ENCODE measurements at places on chromosomes 16 and 17.

- no peak for DNase-seq
Observed at GRCh38 chr16:83393196-83393981, 414.4 kb upstream of the HSBP1 start.

GRCh38 chr17:72359811-72360210, 239.0 kb downstream of the SOX9 start:
- DNase-seq, result no peak

- DNase-seq, result no peak
Observed at GRCh38 chr17:35252651-35253050, 9.8 kb downstream of the SLFN5 start.

DNA sequence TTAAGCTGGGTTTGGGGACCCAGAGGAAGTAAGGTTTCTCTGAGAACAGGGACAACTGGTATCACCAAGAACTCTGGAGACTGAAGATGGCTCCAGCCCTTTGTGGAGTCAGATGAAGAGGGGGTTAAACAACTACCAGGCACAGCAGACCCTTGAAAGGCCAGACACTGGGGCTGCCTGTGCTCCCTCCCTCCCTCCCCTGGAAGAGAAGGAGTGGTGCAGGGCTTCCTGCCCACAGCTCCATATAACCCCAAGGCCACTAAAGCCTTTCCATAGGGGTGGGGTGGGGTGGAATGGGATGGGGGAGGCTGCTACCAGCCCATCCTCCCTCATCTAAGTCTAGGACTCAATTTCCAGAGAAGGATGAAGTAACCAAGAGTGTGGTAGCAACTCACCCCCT, 66.7 kb downstream of the CCDC182 start:
- no peak for DNase-seq

DNA sequence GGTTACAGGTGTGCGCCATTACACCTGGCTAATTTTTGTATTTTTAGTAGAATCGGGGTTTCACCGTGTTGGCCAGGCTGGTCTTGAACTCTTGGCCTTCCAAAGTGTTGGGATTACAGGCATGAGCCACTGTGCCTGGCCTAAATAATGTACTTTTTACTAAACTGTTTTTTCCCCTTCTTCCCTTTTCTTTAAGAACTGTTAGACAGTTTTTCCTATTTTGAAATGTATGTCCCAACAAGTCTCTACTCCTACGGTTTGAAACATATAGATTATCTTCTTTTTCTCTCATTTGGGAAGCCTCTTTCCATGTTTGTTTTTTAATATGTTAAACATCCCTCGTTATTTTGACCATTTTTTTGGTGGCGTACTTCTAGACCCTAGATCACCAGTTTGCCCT, 9.6 kb downstream of the UTP18 start:
- no peak for DNase-seq

DNA sequence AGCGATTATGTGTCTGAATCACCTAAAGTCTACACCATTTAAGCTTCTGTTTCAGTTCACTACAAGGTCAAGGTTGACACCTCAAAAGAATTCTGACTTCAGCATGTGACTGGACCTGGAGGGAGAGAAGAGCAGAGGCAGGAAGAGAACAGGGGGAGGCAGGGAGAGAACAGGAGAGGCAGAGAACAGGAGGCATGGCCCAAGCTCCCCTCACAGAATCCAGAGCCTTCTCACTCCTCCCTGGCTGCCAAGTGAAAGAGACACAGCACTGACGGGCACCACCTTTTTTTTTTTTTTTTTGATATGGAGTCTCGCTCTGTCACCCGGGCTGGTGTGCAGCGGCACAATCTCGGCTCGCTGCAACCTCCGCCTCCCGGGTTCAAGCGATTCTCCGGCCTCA, 11.4 kb downstream of the GGA2 start:
- DNase-seq, result no peak

GRCh38 chr16:19419698-19420075, 2.0 kb downstream of the TMC5 start:
- no peak for DNase-seq

GRCh38 chr17:7740481-7741001, 23.0 kb downstream of the DNAH2 start:
- DNase-seq, result no peak

DNA sequence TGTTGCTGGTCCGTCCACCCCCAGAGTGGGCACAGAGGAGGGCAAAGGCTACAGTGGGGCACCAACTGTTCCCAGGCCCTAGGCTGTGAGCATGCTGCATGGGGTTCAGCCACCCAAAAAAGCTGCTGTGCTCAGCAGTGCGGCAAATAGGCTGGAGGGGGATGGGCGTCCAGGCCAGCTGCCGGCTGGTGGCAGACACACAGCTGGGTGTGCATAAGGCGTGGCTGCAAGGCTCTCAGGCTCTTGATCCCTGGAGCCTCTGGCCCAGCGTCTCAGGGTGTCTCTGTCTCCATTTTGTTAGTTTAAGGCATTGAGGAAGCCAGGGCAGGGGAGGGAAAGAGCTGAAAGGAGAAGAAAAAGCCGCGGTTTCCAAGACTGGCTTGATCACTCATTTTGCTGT, 8.8 kb downstream of the RPL19 start:
- DNase-seq, result no peak

DNA sequence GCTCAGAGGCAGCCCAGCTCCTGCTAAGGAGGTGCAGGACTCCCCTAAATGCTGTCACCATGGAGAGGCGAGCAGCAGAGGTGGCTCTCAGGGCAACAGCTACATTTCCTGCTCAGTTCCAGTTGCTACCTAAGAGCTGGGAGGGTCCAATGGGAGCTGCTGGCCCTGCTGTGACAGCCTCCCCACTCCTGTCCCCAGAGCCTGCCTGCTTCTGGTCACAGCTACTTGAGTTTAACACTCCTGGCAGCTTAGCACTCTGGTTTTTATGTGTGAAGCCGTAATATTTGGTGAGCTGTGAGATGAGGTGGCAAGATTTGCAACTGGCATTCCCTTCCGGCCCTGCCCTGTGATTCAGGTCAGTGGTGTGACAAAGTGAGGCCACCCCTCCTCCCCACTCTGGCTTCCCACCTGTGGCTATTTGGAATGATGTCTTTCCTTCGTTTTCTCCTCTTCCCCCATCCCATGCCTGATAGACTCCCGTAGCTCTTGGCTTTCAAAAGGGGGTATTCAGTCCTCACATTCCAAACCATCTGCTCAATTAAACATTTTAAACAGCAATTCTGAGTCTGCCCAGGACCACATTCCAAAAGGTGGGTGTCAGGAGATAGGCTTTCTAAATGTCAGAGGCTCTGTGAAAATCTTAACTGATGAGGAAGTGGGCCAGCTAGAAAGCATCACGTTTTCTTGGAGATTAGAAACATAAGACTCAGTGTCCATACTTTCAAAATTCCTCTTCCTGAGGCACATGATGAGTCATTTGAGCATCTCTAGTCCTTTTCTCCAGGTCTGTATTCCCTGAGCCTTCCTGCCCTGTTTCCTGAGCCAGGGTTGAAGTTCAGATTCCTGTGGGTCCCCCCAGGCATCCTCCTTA, 42.6 kb upstream of the SKAP1 start:
- DNase-seq, result no peak

- DNase-seq, result no peak
Observed at GRCh38 chr17:41363881-41364280, 5.7 kb downstream of the KRT33B start.

- no peak for DNase-seq
Observed at GRCh38 chr16:576197-576822, 6.5 kb downstream of the PIGQ start.

GRCh38 chr17:75270218-75270965, 639 bp downstream of the MIF4GD start:
- DNase-seq, result peak; percentile 61

GRCh38 chr17:77862890-77863813, 95.4 kb upstream of the TNRC6C start:
- DNase-seq, result no peak

- DNase-seq, result no peak
Observed at GRCh38 chr16:85332175-85332574, 219.9 kb upstream of the CIBAR2 start.

DNA sequence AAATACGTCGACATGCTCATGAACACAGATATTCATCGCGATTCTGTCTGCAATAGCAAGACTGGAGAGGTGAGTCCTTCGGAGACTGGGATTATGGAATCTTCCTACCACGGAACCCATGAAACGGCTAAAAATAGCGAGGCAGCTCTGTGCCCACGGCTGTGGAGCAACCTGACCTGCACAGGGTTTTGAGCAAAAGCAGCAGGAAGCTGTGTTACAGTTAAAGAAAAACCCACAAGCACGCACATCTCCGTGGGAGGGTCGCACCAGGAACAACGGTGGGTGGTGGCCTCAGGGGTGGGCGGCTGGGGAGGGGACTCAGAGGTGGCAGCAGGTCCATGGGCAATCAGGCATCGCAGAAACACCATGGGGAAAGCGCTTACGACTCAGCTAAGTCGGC, 24.8 kb downstream of the SLC38A10 start:
- no peak for DNase-seq

DNA sequence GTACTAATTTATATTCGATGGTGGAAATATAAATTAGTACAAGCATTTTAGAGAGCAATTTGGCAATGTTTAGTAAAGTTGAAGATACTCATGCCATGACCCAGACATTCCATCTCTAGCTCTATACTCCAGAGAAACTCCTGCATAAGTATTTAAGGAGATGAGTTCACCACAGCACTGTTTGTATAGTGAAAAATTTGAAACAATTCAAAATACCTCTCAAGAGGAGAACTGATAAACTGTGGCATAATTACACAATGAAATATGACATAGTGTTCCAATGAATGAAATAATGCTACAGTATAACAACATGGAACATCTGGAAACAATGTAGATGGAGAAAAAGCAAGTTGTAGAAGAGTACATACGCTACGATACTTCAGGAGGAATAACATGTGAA, 48.6 kb upstream of the IRX3 start:
- no peak for DNase-seq

- peak; percentile 92 for DNase-seq
Observed at GRCh38 chr16:68237243-68238028, 1.5 kb upstream of the ESRP2 start.

GRCh38 chr17:59186850-59187249, 23.0 kb upstream of the SMG8 start:
- DNase-seq, result no peak

DNA sequence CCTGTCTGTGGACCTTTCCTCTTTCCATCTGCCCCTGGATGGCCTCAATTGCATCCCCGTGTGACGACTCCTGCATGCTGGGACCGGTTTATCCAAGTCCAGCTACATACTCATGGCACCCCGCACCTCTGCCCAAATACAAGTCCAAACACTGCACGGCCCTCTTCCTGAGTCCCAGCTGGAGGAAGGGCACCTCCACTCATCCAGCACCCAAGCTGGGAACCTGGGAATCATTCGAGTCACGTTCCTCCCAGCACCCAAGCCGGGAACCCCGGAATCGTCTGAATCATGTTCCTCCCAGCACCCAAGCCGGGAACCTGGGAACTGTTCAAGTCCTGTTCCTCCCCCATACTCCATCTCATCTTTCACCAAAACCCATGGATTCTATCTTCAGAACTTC, 10.2 kb downstream of the TRARG1 start:
- no peak for DNase-seq

DNA sequence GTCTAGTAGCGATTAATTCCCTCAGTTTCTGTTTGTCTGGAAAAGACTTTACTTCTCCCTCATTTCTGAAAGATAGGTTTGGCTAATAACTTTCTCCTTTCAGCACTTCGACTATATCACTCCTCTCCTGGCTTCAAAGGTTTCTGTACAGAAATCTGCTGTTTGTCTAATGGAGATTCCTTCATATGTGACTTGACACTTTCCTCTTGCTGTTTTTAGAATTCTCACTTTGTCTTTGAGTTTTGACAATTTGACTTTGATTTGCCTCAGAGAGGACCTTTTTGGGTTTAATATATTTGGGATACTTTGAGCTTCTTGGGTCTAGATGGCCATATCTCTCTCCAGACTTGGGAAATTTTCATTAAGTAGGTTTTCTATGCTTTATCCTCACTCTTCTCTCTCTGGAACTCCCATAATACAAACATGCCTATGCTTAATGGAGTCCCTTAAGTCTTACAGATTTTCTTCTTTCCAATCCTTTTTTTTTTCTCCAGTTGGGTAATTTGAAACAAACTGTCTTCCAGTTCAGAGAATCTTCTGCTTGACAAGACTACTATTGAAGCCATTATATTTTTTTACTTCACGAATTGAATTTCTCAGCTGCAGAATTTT, 7.8 kb upstream of the PRSS21 start:
- DNase-seq, result no peak

GRCh38 chr17:31452561-31453110, 61.2 kb downstream of the RAB11FIP4 start:
- no peak for DNase-seq

DNA sequence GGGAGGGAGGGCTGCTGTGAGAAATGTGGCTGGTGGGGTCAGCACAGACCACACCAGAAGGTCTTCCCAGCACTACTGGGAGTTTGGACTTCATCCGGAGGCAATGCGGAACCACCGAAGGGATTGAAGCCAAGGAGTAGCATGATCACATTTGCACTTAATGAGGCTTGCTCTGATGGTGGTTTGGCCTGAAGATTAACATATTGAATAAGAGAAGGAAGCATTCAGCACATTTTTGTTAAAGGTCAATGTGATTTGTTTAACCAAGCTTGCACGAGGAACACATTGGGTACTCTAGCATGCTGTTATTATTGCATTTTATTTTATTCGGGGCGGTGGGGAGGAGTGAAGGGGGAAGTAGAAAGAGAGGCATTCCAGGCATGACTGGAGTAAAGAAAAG, 378.6 kb downstream of the UTP18 start:
- no peak for DNase-seq

GRCh38 chr16:73025151-73025855, 22.6 kb downstream of the ZFHX3 start:
- DNase-seq, result no peak

GRCh38 chr17:38464723-38465390, 36.6 kb downstream of the ARHGAP23 start:
- DNase-seq, result no peak

GRCh38 chr17:80921741-80922579, 69.7 kb upstream of the CHMP6 start:
- no peak for DNase-seq

- no peak for DNase-seq
Observed at GRCh38 chr17:381516-381915, 28.9 kb upstream of the RPH3AL start.

DNA sequence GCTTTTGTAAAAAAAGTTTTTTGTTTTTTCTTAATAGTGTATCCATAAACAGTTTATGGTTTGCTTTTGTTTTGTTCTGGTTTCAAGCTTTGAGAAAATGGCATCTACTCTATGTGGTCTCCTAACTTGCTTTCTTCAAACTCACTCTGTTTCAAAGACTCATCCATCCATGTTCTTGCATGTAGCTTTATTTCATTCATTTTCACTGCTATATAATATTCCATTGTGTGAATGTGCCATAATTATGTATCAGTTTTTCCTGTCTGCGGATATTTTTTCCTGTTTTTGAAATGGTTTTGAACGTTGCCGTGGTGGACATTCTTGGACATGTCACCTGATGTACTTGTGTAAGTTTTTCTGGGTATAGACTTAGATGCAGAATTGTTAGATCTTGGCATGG, 39.1 kb downstream of the MGAT5B start:
- DNase-seq, result no peak

- no peak for DNase-seq
Observed at GRCh38 chr17:43396491-43397060, 2.2 kb upstream of the ARL4D start.

DNA sequence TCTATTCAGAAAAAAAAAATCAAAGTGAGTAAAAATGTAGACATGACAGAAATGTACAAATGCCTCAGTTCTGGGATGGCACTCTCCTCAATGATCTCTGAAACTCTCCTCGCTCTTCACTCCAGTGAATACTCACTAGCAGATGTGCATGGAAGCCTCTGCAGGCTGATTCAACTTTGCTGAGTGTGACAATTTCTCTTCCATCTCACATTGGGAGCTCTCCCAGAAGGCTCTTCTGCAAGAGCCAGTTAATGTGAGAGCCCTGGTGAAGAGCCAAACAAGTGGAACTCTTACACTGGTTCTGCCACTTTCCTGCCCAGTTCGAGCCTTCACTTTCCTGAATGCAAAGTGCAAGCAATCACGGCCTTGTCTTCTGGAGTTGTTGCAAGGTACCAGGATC, 147.1 kb upstream of the IRX6 start:
- no peak for DNase-seq

Data from stimulated activated CD4-positive, alpha-beta T cell treated with anti-CD3 and anti-CD28 coated beads, Interleukin-4, amount 100 ng/mL, for 24 hours (primary cell).